LHCN-M2 (cell line): ENCODE measurements at places on chromosomes 13 and 19. TPM values are rescaled to one million over a fixed set of nuclear protein-coding genes. Genes with fewer than 3 reads are reported as not detected.

Gene KASH5
- not detected in 2 replicates for total RNA-seq

Gene ALOX5AP
- 1.2 and 1.6 TPM in 2 replicates for total RNA-seq

Gene SLC25A41
- not detected in 2 replicates for total RNA-seq

Gene MEX3D
- total RNA-seq = 67.7 and 81.8 TPM in 2 replicates

Gene RASIP1
- 0.11 and 0.26 TPM in 2 replicates for total RNA-seq

Gene CCDC194
- not detected in 2 replicates for total RNA-seq

Gene BCAM
- total RNA-seq = 3.3 and 3.5 TPM in 2 replicates

DNA sequence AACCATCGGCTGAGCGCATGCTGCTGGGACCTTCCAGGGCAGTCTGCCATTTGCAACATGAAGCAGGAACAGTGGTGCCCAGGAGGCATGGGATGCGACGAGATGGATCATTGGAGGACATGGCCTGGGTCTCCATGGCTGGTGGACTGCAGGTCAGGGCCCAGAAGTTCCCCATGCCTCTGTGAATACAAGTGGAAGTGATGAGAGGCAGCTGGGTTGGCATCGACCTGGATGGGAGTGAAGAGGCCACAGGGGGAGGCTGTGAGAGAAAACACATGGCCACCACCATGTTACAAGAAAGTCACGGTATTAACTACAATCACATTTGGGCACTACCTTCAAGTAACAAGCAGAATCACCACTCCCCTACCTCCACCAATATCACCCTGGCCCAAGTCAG, 262.0 kb downstream of the FOXO1 start:
- no peak for DNase-seq

Gene SERPINE3
- total RNA-seq = not detected in 2 replicates
